Endothelial cell (in vitro differentiated cells): ENCODE measurements at places on chromosomes 6 and 20.

DNA sequence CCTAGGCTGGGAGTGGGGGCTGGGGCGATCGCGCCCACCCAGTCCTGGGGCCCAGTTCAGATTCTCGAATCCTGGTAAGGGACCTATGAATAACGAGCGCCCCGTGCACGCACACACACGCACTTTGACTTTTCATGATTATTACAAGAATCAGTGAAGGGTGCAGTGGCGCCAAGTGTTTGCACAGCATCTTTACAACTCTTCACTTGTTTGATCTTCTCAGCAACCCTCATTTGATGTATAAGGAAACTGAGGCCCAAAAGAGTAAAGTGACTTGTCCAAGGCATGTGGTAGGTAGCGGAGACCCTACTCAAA lies 863 bp upstream of the LRFN2 start:
- no peak for DNase-seq

DNA sequence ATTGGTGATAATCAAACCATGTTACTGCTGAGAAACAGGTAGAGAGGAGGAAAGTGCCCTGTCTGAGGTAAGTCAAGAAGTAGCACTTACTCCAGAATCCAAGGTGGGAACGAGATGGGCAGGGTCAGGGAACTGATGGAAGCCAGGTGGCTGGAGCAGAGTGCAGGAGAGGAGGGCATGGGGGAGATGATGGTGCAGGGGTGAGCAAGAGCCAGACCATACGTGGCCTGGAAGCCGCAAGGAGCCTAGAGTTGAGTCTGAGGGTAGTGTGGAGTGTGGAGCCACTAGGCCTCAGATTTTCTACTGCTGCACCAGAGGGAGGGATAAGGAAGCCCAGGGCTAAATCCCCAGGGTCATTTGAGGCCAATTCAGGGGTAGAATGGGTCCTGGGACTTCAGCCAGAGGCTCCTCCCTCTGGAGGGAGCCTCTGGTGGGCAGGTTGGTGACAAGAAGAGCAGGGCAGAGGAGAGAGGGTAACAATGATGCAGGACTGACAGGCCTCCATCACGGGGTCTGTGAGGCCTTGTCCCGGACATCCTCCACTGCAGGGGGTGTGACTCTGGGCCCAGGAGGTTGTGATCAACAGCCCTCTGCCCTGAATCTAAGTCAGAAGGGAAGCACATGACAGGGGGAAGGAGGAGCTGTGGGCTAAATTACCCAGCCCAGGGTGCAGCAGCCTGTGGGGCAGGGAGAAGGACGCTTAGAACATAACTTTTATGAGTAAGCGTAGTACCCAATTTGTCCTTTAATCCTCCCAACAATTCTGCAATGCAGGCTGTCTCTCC lies 28.7 kb downstream of the COX4I2 start:
- DNase-seq = no peak

GRCh38 chr6:37339741-37340638 lies 13.8 kb upstream of the RNF8 start:
- no peak for DNase-seq

DNA sequence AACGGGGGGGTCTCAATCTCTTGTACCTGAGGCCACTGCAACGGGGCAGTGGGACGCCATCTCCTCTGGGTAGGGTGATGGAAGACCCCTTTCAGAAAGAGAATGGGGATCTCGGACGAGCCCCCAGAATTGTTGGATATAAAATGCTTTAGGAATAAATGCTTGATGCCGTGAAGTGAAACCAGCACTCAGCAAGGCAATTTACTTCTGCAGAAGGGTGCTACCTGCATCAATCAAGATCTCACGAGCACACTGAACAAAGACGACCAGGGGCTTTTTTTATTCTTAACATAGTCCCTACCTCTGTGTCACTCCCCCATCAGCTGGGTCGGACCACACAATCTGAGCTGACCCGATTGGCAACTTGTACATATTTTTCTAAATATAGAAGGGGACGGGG lies 203.6 kb upstream of the TBX18 start:
- DNase-seq = no peak

DNA sequence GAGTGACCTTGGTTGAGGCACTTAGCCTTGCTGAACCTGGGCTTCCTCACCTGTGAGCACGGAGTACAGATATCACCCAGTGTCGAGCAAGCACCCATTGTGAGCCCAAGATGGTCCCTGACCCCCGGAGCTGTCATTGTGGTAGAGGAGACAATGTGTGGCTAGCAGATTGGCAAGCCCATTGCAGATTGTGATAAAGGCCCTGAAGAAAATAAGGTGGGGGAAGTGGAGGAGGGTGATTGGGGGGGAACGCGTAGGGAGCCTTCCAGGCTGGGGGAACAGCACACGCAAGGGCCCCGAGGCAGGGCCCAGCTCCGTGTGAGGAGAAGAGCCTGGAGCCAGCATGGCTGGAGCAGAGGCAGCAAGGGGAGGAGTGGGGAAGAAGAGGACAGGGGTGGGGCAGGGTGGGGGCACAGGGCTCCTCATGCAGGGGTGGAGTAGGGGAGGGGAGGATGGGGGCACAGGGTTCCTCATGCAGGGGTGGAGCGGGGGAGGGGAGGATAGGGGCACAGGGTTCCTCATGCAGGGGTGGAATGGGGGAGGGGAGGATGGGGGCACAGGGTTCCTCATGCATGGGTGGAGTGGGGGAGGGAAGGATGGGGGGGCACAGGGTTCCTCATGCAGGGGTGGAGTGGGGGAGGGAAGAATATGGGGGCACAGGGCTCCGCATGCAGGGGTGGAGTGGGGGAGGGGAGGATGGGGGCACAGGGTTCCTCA lies 7.0 kb downstream of the CEBPB start:
- DNase-seq = no peak

- DNase-seq = no peak
Measured at GRCh38 chr6:35461270-35461669, 6.9 kb upstream of the RPL10A start.

DNA sequence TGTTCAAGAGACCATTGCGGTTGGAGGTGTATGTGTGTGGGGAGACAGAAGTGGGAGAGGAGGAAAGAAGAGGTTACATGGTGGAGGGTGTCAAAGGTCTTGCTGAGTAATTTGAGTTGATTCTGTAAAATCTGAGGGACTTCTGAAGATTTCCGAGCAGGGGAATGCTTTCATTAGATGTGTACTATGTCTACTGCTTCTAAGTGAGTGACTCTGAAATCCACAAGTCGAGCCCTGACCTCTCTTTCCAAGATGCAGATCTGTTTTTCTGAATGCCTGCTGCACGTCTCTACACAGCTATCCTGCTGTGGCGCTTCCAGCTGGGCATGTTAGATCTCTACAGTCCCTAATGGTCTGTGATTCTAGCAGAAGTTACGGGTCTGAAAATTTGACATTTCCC lies 209.8 kb downstream of the ATXN1 start:
- no peak for DNase-seq

- DNase-seq = no peak
Measured at GRCh38 chr20:40463171-40463570, 225.9 kb downstream of the MAFB start.

DNA sequence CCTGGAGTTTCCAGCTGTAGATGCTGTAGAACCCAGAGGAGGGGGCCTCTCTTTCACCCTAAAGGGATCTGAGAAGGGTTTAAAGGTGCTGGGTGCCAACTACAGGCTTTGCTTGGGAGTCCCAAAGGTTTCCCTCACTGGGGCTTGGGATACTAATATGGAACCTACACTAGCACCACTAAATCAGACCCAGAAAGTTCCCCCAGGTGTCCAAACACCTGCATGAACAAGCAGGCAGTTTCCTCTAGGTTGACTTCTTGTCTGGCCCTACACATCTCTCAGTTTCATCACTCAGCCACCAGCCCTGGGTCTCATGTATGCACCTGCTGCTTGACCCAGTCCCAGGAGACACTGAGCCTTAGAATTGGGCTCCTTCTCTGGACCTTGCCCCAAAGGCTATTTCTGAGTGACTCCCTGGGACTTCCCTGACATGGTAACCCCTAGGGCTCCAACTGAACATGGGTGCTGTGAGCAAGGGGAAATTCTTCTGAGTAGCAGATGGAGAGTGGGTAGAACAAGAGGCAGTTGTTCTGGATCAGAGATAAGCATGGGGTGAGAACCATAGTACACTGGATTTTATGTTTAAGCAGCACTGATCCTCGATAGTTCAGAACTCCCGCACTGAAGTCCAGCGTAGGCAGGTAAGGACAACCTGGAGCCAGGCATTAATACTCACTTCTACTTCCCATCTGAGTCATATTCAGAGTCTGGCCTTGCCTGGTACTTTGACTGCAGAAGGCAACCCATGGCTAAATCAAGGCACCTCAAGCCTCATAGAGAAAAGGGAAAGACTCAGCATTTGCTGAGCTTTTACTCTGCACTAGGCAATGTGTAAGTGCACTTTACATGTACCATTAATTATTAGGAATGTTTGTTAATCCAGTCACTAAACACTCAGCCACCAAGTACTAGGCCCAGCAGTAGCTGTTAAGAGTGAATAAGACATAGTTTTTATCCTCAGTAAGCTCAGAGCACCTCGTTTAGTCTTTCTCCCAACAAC lies 16.8 kb downstream of the BCL2L1 start:
- DNase-seq = no peak

- no peak for DNase-seq
Measured at GRCh38 chr6:37334047-37334446, 19.7 kb upstream of the RNF8 start.

DNA sequence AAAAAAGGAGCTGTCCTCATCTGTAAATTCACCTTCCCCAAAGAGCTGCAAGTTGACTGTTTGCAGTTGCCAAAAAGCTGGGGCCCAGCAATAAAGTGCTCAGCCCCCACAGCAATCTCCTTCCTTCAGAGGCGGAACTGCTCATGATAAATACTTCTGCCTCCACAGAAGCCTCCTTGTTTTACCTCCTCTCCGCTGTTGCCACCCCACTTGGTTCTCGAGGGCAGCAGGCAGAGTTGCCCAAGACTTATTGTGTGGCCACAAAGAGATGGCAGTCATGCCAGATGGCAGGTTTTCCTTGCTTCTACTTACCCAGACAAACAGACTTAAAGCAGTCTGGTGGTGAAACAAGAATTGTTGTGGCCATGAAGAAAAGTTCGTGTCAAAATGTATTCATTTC lies 66.3 kb downstream of the SLX4IP start:
- no peak for DNase-seq
